Liver (tissue), 10 donors: ENCODE measurements at places on chromosomes 12 and 14. TPM values are rescaled to one million over a fixed set of nuclear protein-coding genes. Genes with fewer than 3 reads are reported as not detected.

- DNase-seq: no peak
Measured at GRCh38 chr14:55968741-55969140, 149.5 kb upstream of the PELI2 start.

DNA sequence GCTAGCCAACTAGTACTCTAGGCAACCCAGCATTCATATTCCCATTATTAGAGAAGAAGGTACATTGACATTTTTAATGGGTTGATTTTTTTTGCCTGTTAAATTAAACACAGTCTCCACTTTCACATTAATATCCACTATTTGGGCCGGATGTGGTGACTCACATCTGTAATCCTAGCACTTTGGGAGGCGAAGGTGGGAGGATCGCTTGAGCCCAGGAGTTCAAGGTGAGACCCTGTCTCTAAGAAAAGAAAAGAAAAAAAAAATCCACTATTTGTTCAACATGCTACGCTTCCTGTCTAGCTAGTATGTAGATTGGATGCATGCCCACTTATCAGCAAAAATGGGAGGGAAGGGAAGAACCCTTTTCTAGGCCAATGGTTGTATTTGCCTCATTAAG is 7.1 kb upstream of the CRADD start:
- DNase-seq: no peak

GRCh38 chr14:44989497-44990440 is 27.8 kb downstream of the TOGARAM1 start:
- DNase-seq: no peak

DNA sequence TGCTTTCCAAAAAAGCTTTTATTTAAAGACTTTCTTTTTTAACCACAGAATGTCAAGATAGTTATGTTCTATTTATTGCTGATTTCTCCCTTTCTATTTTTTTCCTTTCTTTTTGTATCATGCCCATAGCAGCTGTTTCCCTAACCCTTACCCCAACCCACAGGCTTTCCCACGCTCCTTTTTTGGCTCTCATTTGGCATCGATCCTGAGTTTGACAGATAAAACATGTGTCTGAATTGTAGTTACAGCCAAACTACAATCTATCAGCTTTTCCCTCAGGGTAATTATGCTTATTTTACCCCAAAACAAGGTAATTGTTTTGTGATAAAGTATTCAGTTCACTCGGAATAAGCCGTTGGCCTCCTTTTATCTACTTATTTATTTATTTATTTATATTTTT is 46.7 kb downstream of the PDE3A start:
- DNase-seq: no peak

GRCh38 chr12:121331248-121331647 is 21.0 kb downstream of the ANAPC5 start:
- no peak for DNase-seq

HOXC12 gene
- not detected for total RNA-seq

- no peak for DNase-seq
Measured at GRCh38 chr12:121595520-121595919, 14.7 kb upstream of the KDM2B start.

DNA sequence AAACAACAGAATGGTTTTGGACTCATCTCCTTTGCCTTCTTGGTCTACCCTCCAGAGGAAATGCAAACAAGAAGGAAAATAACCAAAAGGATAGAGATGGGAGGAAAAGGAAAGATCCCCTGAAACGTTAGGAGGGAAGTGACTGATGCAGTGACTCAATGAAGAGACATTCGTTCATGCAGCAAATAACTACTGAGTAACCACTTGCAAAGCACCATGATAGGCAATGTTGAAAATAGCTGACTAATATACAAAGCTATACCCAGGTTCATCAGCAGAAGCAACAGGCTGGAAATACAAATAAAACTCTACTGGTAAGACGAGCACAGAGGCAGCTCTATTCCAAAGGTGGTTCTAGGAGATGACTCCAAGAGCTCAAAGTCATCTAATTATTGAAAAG is 41.8 kb downstream of the R3HDM2 start:
- no peak for DNase-seq
